Esophagus mucosa (tissue), 1 donor: ENCODE measurements at places on chromosomes 5 and 9. TPM values are rescaled to one million over a fixed set of nuclear protein-coding genes. Genes with fewer than 3 reads are reported as not detected.
A peak's percentile ranks its signal among the peaks of the same experiment; 100 is the strongest.

GRCh38 chr9:125759764-125760129 is 12.6 kb downstream of the PBX3 start:
- no peak for ATAC-seq

DNA sequence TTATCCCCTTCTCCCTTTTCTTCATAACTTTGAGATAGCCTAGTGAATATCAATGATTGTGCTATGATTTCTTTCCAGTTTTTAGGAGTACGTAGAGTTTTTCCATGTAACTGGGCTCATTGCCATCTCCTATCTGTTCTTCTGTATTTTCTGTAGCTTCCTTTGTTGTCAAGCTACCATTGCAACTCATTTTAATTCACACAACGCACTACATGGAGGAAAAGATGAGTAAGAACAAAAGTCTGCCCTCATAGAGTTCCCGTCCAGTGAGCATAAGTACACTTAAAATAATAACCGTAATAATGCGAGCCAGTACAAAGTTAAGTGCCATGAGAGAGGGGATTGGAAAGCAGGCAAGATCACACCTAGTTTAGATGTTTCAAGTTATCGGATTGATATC is 177.7 kb downstream of the PAM start:
- ATAC-seq = no peak

- no peak for ATAC-seq
These were observed 35.5 kb downstream of the RFK start for GRCh38 chr9:76358628-76359280.

- ATAC-seq = peak; percentile 82
These were observed 71.3 kb downstream of the TMC1 start for GRCh38 chr9:72592502-72593403.

GRCh38 chr9:36407122-36407723 is 7.2 kb upstream of the RNF38 start:
- ATAC-seq = peak; percentile 87

GRCh38 chr5:156543348-156544145 is 216.6 kb downstream of the SGCD start:
- ATAC-seq = no peak

GRCh38 chr9:76619197-76619596 is 145.0 kb upstream of the PCA3 start:
- ATAC-seq = no peak

DNA sequence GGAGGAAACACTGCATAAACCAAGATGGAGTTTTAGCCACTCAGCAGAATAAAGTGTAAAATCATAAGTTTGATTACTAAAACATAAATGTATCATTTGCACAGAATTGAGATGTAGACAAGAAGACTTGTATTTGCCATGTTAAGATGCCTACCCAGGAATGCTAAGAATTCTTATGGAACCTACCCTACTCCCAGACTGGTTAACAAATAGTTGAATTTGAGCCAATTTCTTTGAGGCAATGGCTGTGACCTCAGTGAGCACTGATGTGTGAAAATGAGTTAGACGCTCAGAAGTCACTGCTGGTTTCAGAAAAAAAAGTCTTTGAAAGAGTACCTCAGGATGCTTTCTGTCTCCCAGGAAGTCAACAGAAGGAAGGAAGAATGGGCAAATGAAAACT is 95.6 kb downstream of the ESM1 start:
- no peak for ATAC-seq

DNA sequence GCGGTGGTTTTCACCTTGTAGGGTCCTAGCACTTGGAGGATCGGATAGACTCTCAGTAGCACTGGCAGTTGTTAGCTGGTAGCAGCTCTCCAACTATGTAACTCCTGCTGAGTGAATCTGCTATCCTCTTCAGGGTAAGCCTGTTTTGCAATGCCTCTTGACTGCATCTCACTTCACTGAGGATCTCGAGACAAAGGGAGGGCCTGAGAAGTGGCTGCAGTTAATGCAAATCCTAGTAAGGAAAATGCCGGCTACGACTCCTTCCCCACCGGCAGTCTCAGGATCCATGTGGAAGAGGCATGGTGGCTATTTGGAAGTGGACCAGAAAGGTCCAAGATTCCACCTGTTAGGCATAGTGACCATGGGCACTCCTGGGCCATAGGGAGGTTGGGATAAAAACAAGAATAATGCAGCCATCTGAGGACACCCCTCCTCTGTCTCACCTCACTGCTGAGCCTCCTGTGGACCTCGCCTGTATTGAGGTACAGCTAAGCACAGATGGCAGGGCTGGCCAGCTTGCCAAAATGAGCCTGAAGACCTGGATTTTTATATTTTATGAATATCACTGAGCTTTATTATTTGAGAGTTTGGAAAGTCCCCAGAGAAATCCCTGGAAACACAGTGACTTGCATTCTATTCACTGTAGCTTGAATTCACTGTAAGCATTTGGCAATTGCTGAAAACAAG is 146.0 kb downstream of the LIFR start:
- no peak for ATAC-seq

- ATAC-seq = peak; percentile 44
These were observed 14.5 kb downstream of the SH2D3C start for GRCh38 chr9:127763918-127764384.

DNA sequence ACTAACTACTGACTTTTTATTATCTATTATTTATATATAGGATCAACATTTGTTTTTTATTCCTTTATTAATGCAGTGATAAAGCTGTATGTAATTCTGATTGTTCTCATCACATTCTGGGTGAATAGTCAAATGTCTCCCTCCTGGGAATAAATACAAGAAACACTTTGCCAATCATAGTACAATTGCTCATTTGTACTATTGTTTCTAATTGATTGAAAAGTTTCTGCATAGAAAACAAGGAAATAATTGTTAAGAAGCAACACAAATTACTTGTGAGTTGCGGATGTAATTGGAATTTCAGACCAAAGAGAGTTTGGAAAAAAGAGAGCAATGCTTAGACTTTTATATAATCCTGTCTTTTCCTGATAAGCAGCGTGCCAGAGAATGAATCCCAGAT is 1013.9 kb downstream of the EFNA5 start:
- ATAC-seq = no peak

Gene CAMLG
- total RNA-seq = 15.7 TPM

Gene NME5
- total RNA-seq = 0.44 TPM

Gene GABBR2
- total RNA-seq = not detected

Gene SLIT3
- 3.5 TPM for total RNA-seq

Gene FOXD4L4
- total RNA-seq = 0.52 TPM

Gene ACO1
- 14.0 TPM for total RNA-seq

Gene PCAT7
- not detected for total RNA-seq
